ENCODE measurements at places on chromosomes 4 and X. TPM values are rescaled to one million over a fixed set of nuclear protein-coding genes. Genes with fewer than 3 reads are reported as not detected.

Gene FGB
- total RNA-seq = 1.5 TPM

Gene HSFX4
- not detected for total RNA-seq

Gene IL2RG
- total RNA-seq = 4.8 TPM

Gene AWAT2
- total RNA-seq = not detected

Gene KIAA1210
- not detected for total RNA-seq

Gene DRD5
- not detected for total RNA-seq

Gene MAGEA8
- total RNA-seq = not detected

Gene NHS
- 12.2 TPM for total RNA-seq

Gene IL2
- total RNA-seq = not detected

Gene MAGEA12
- total RNA-seq = not detected

Gene MAOA
- 90.5 TPM for total RNA-seq

Gene ZNF81
- total RNA-seq = 11.2 TPM

Gene GUCY2F
- total RNA-seq = not detected

Gene TMPRSS11A
- not detected for total RNA-seq

Gene BTK
- total RNA-seq = 5.2 TPM

Gene GPR34
- 35.4 TPM for total RNA-seq

Gene SHROOM4
- 11.5 TPM for total RNA-seq

Gene REELD1
- total RNA-seq = not detected

Gene ZMYM3
- total RNA-seq = 12.5 TPM

Gene MID1
- total RNA-seq = 36.5 TPM

Gene MAGEB17
- total RNA-seq = not detected

Gene HPRT1
- 20.8 TPM for total RNA-seq

Gene SLC10A4
- 0.19 TPM for total RNA-seq

Gene C4orf50
- total RNA-seq = not detected

Gene ADH1C
- 2.6 TPM for total RNA-seq

Gene SSX3
- total RNA-seq = not detected

Gene TREX2
- 0.48 TPM for total RNA-seq

Gene DCAF12L1
- 1.8 TPM for total RNA-seq

Gene CHST7
- total RNA-seq = 7.3 TPM

Gene PPEF2
- not detected for total RNA-seq

Gene VEGFC
- 11.6 TPM for total RNA-seq

Gene PDZD11
- total RNA-seq = 27.0 TPM

Gene DIPK2B
- 32.2 TPM for total RNA-seq
